ENCODE measurements at places on chromosomes 5 and 9. TPM values are rescaled to one million over a fixed set of nuclear protein-coding genes. Genes with fewer than 3 reads are reported as not detected.

CDH9 gene
- total RNA-seq: not detected

PCDHGA2 gene
- total RNA-seq: 2.4 TPM

DNM1 gene
- total RNA-seq: 2.0 TPM

LIX1 gene
- 0.97 TPM for total RNA-seq

LVRN gene
- not detected for total RNA-seq

POLR3G gene
- total RNA-seq: 6.4 TPM

SLC1A1 gene
- 2.9 TPM for total RNA-seq

GRXCR2 gene
- total RNA-seq: not detected

ARL14EPL gene
- total RNA-seq: not detected

PTGER4 gene
- 22.0 TPM for total RNA-seq

UBLCP1 gene
- 22.8 TPM for total RNA-seq

PCDHGA5 gene
- total RNA-seq: 4.8 TPM

FBXL7 gene
- 24.2 TPM for total RNA-seq

CCDC183 gene
- total RNA-seq: 9.5 TPM

USP20 gene
- 53.5 TPM for total RNA-seq

FXN gene
- 17.8 TPM for total RNA-seq

- no peak overlapping the region for H3K4me3 ChIP-seq
- H3K36me3 ChIP-seq: no peaks in the 10 kb centered on the region
- H3K4me1 ChIP-seq: no peaks in the 10 kb centered on the region
- no peak overlapping the region for H3K27ac ChIP-seq
- DNase-seq: no peak
- no peaks in the 10 kb centered on the region for H3K27me3 ChIP-seq
Measured at GRCh38 chr5:67957374-67957773, 258.2 kb upstream of the PIK3R1 start.

- no peak overlapping the region for H3K27ac ChIP-seq
- no peak overlapping the region for H3K4me3 ChIP-seq
- no peaks in the 10 kb centered on the region for H3K27me3 ChIP-seq
- H3K36me3 ChIP-seq: no peaks in the 10 kb centered on the region
Measured at GRCh38 chr9:113993838-113994540, 84.1 kb downstream of the AMBP start.

DNA sequence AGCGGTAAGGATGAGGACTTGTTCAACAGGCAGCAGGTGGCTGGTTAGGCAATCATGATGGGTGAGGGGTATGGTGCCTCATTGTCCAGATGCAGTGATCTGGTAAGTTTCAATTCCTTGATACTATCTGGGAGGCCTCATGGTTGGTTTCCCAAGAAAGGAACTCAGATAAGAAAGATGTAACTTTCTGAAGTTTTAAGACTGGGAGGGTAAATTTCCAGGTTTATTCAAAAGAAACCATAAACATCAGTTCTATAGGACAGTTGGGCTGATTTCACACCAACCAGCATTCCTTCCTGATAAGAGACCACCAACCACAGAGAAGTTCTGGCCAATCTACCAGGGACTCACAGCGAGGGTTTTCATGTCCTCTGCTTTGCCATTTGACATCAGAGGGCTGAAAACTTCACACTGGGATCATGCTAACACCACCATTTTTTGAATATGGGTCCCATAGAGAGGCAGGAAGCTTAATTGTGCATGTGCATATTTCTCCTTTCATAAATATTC, 773 bp upstream of the AGGF1 start:
- no peak overlapping the region for H3K4me3 ChIP-seq
- no peaks in the 10 kb centered on the region for H3K36me3 ChIP-seq
- no peaks in the 10 kb centered on the region for H3K27me3 ChIP-seq
- H3K4me1 ChIP-seq: no peaks in the 10 kb centered on the region
- no peak for DNase-seq
- H3K27ac ChIP-seq: no peak overlapping the region

GRCh38 chr5:54463713-54464112, 8.2 kb downstream of the HSPB3 start:
- H3K27ac ChIP-seq: no peak overlapping the region
- no peak for DNase-seq
- no peaks in the 10 kb centered on the region for H3K4me1 ChIP-seq
- H3K4me3 ChIP-seq: no peak overlapping the region
- H3K36me3 ChIP-seq: no peaks in the 10 kb centered on the region

GRCh38 chr5:15116996-15117395, 245.4 kb upstream of the ANKH start:
- DNase-seq: no peak
- no peaks in the 10 kb centered on the region for H3K36me3 ChIP-seq
- no peak overlapping the region for H3K4me3 ChIP-seq
- H3K27ac ChIP-seq: no peak overlapping the region
- H3K27me3 ChIP-seq: no peaks in the 10 kb centered on the region

- no peaks in the 10 kb centered on the region for H3K4me1 ChIP-seq
- H3K36me3 ChIP-seq: no peaks in the 10 kb centered on the region
- H3K27ac ChIP-seq: no peak overlapping the region
- no peak overlapping the region for H3K4me3 ChIP-seq
Measured at GRCh38 chr9:89304834-89305188, 6.2 kb upstream of the CKS2 start.

- no peaks in the 10 kb centered on the region for H3K27me3 ChIP-seq
- H3K4me1 ChIP-seq: peaks cover 4% of the 10 kb centered on the region
- H3K36me3 ChIP-seq: no peaks in the 10 kb centered on the region
- H3K27ac ChIP-seq: no peak overlapping the region
- no peak for DNase-seq
- H3K4me3 ChIP-seq: no peak overlapping the region
Measured at GRCh38 chr5:32304622-32305021, 8.1 kb downstream of the MTMR12 start.

DNA sequence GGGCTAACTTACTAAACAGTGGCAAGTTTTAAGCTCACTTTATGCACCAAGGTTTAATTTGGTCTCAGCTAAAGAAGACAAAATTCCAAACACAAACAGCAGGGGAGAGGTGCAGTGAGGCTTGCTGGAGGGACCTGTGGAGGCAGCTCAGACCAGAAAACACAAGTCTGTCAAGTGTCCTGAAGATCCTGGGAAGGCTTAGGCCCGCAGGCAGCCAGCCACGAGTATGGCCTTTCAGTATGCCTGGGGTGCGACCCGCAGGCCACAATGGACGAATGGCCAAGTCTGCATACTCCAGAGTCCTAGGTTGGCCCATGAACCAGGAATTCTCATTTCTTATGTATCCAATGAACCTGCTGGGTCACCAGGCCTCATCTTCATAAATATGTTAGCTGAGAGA, 9.3 kb downstream of the CCNI2 start:
- H3K27me3 ChIP-seq: no peaks in the 10 kb centered on the region
- DNase-seq: no peak
- H3K27ac ChIP-seq: no peak overlapping the region

DNA sequence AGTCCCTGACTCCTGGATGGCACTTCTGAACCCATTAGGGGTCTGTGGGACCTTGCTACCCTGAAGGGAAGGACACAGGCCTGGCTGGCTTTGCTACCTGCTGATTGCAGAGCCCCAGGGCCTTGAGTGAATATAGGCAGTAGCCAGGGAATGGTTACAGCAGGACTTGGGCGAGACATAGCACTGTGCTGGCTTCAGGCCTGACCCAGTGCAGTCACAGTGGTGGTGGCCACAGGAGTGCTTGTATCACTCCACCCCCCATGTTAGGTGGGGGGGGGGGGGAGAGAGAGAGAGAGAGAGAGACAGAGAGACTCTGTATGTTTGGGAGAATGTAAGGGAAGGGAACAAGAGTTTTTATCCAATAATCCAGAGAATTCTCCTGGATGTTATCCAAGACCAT, 439.3 kb upstream of the ZNF608 start:
- no peaks in the 10 kb centered on the region for H3K27me3 ChIP-seq
- no peak overlapping the region for H3K27ac ChIP-seq
- no peak overlapping the region for H3K4me3 ChIP-seq
- no peaks in the 10 kb centered on the region for H3K36me3 ChIP-seq
- DNase-seq: no peak

DNA sequence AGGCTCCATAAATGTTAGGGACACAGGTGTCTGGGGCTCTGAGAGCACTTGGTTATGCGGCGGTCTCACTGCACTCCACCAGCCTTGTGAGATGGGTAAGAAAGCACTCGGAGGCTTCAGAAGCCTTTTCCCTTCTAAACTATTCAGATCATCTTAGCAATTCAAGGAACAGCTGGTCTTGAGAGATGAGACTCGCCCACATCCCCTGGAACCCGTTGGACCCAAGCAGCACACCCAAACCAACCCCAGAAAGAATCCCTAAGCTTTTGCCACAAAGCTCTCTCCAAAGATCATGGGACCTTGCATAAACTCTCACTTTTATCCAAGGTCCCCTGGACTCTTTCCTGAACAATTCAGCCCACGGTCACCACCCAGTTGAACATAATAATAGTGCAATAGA, 90.2 kb downstream of the RAPGEF1 start:
- no peaks in the 10 kb centered on the region for H3K4me1 ChIP-seq
- H3K36me3 ChIP-seq: no peaks in the 10 kb centered on the region
- no peaks in the 10 kb centered on the region for H3K27me3 ChIP-seq
- DNase-seq: no peak
- no peak overlapping the region for H3K27ac ChIP-seq
- H3K4me3 ChIP-seq: no peak overlapping the region

DNA sequence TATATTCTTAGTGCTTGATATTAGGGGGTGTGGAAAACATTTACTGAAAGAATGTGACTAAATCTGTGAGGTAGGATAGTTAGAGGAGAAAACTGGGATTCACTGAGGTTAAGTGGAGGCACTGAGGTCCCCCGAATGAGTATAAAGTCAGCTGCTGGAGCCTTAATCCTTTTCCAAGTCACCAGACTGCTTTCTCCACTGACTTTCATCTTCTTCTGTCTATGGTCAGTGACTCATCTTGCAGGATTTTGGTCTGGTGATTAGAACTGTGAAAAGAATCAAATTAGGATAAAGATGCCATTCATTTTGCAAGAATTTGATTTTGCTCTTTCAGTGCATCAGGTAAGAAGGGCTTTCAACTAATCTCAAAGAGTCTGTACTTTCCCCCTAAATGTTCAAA, 89.3 kb upstream of the ALDH1A1 start:
- no peak overlapping the region for H3K27ac ChIP-seq
- no peak overlapping the region for H3K4me3 ChIP-seq
- DNase-seq: no peak
- H3K4me1 ChIP-seq: no peaks in the 10 kb centered on the region
- no peaks in the 10 kb centered on the region for H3K36me3 ChIP-seq

DNA sequence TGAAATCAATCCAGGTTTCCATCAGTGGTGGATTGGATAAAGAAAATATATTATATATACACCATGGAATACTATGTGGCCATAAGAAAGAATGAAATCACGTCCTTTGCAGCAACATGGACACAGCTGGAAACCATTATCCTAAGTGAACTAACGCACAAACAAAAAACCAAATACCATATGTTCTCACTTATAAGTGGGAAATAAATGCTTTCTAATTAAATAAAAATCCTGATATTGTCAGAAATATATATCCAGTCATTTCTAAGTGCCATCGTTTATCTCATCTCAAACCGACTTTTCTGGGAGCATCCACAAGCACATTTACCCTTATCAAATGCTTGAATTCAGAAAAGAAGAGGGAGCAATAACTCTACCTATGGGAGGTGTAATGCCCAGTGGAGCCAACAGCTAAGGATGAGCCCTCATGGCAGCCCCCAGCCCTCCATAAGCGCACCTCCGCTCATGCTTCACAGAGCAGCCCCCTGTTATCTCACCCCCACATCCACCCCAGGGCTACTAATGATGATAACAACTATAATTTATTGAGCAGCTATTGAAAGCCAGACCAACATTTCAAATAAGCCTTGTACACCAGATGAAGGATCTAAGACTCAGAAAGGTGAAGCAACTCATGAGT, 101.7 kb upstream of the SPOCK1 start:
- DNase-seq: no peak
- H3K27ac ChIP-seq: no peak overlapping the region
- no peaks in the 10 kb centered on the region for H3K27me3 ChIP-seq

- H3K27me3 ChIP-seq: no peaks in the 10 kb centered on the region
- H3K4me1 ChIP-seq: no peaks in the 10 kb centered on the region
- no peak overlapping the region for H3K27ac ChIP-seq
- no peak overlapping the region for H3K4me3 ChIP-seq
- no peaks in the 10 kb centered on the region for H3K36me3 ChIP-seq
Measured at GRCh38 chr5:26026044-26026443, 1012.3 kb downstream of the CDH9 start.

- H3K27me3 ChIP-seq: no peaks in the 10 kb centered on the region
- H3K36me3 ChIP-seq: no peaks in the 10 kb centered on the region
- no peak for DNase-seq
- H3K4me1 ChIP-seq: no peaks in the 10 kb centered on the region
Measured at GRCh38 chr5:40937075-40937474, 27.8 kb downstream of the C7 start.

GRCh38 chr5:172683645-172684471, 42.8 kb downstream of the NEURL1B start:
- no peak overlapping the region for H3K27ac ChIP-seq
- H3K36me3 ChIP-seq: no peaks in the 10 kb centered on the region
- no peak overlapping the region for H3K4me3 ChIP-seq

GRCh38 chr5:104018299-104018698, 455.7 kb upstream of the NUDT12 start:
- H3K4me1 ChIP-seq: no peaks in the 10 kb centered on the region
- no peak overlapping the region for H3K4me3 ChIP-seq
- no peaks in the 10 kb centered on the region for H3K36me3 ChIP-seq
- H3K27ac ChIP-seq: no peak overlapping the region

GRCh38 chr9:78539904-78540303, 243.0 kb downstream of the PSAT1 start:
- H3K27me3 ChIP-seq: no peaks in the 10 kb centered on the region
- H3K36me3 ChIP-seq: no peaks in the 10 kb centered on the region
- no peaks in the 10 kb centered on the region for H3K4me1 ChIP-seq
- H3K27ac ChIP-seq: no peak overlapping the region
- H3K4me3 ChIP-seq: no peak overlapping the region
- peak; percentile 8 for DNase-seq

GRCh38 chr5:167643631-167644280, 647.7 kb upstream of the WWC1 start:
- H3K27ac ChIP-seq: no peak overlapping the region
- H3K27me3 ChIP-seq: no peaks in the 10 kb centered on the region
- no peak overlapping the region for H3K4me3 ChIP-seq
- no peaks in the 10 kb centered on the region for H3K4me1 ChIP-seq
- H3K36me3 ChIP-seq: no peaks in the 10 kb centered on the region

DNA sequence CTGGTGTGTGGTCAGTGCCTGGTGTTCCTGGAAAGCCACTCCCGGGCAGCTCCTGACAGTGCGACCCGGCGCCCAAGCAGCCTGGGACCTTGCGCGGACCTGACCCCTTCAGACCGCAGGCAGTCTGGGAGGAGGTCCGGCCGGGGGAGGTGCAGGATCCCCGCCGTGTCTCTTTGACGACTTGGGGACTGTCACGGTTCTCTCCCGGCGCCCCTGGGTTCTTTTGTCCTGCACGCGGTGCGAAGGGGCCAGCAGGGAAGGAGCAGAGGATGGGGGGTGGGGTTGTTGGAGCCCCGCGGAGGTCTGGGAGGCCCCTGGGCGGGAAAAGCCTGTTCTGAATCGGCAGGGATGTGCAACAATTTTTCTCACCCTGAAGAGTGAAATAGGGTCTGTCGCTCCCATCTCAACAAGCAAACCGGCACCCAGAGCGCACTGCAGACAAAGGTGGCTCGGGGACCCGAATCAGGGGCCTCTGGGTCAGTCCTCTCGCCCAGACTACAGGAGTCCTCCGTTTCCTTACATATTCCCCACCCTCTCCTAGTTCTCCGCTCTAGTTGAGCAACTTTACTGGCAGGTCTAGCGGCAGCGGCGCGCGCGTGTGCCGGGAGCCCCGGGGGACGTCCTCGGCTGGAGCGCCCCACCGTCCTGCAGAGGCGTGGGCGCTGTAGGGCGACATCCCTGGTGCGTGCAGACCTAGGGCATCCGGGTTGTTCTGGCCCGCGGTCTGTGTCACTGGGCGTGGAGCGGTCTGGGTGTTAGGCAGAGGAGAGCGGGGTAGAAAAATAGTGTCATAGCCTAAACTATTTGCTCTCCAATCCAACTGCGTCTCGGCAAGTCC, 1.2 kb downstream of the VCAN start:
- peaks cover 17% of the 10 kb centered on the region for H3K27me3 ChIP-seq
- no peaks in the 10 kb centered on the region for H3K36me3 ChIP-seq
- DNase-seq: no peak

Measured in prostate gland (tissue), 2 donors.